Forelimb muscle (tissue), 1 donor: ENCODE measurements at places on chromosomes 5 and 9. TPM values are rescaled to one million over a fixed set of nuclear protein-coding genes. Genes with fewer than 3 reads are reported as not detected.

Gene ENHO
- polyA plus RNA-seq: 3.4 TPM

Gene IFNA21
- polyA plus RNA-seq: not detected

Gene FAM169A
- 0.76 TPM for polyA plus RNA-seq

Gene TMEM252
- polyA plus RNA-seq: 1.0 TPM

Gene BTNL3
- polyA plus RNA-seq: not detected

Gene CSF2
- polyA plus RNA-seq: not detected

Gene LCN6
- 0.18 TPM for polyA plus RNA-seq

Gene CDH9
- polyA plus RNA-seq: not detected
